ENCODE measurements at places on chromosomes 16 and 17.

- DNase-seq: no peak
Measured at GRCh38 chr17:49455272-49455861, 39.7 kb upstream of the NGFR start.

DNA sequence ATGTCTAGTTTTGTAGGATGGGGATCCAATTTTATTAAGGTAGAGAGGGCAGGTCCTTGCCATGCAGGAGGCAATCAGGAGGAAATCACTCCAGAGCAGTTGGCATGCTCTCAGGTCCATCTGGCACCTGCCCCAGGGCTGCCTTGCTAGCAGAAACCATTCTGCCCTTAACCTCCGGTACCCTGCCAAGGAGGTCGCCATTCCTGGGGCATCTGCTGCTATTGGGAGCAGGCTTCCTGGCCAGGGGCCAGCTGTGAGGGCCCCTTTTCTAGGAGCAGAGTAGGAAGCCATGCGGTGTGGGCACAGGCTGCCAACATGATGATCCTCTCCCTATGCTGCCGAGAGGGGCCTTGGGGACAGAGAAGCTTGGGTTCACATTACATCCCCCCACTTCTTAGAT is 47.6 kb upstream of the MGAT5B start:
- DNase-seq: no peak

GRCh38 chr16:57141822-57142631 is 43.8 kb downstream of the PSME3IP1 start:
- no peak for DNase-seq

DNA sequence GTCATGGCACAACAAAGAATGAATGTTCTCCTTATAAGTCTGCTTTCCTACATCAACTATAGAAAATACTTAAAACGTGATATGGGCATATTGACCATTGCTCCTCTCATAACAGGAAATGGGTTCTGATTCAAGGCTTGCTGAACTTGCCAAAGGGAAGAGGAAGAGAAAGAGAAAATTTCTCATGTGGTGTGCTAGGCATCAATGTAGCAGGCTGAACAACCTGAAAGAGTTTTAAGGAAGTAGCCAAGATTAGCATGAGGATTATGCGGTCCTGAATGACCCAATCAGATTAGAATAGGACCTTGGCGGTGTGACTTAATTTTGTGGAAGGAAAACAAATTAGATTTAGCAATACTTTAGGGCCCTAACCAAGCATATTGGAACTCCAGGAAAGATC is 617.7 kb upstream of the CDH11 start:
- no peak for DNase-seq

GRCh38 chr17:40181205-40181604 is 3.9 kb downstream of the RAPGEFL1 start:
- no peak for DNase-seq

GRCh38 chr17:70073310-70073709 is 1.7 kb upstream of the KCNJ16 start:
- DNase-seq: no peak

GRCh38 chr17:50632637-50633036 is 2.0 kb upstream of the ABCC3 start:
- DNase-seq: no peak

DNA sequence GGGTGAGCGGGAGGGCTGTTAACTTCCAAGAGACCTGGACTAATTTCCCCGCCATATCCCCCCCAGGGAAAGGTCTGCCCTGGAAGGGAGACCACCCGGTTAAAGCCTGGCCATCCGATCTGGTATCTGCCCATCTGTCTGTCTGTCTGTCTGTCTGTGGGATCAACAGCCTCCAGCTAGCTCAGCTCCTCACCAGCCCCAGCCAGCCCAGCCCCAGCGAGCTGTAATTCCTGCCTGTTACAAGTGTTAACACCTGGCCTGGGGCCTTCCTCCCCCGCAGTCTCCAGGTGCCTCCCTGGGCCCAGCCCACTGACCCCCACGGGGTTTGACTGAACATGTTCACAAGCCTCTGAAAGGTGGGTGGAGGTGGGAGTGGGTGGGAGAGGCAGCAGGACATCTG is 4.0 kb downstream of the WNT3 start:
- no peak for DNase-seq

DNA sequence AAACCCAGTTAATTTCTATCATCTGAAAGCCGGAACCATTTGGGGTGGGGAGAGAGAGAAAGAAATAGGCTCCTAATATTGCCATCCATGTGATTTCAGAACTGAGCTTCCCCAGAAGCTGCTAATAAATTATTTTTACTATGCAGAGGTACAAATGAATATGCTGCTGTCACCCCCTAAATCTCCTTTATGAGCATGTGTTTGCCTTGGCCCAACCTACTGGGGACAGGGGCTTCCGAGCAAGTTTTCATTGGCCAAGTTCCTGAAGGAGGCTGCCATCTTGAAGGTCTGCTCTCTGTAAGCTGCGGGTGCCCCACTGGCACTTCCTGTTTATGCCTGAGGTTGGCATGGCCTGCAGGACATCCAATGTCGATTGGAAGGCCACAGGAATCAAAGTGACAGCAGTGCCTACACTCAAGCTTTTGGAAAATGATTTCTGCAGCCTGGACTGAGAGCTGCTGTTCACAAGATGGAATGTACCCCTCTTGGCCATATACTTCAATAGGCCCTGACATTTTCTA is 194.7 kb downstream of the XYLT1 start:
- DNase-seq: no peak

DNA sequence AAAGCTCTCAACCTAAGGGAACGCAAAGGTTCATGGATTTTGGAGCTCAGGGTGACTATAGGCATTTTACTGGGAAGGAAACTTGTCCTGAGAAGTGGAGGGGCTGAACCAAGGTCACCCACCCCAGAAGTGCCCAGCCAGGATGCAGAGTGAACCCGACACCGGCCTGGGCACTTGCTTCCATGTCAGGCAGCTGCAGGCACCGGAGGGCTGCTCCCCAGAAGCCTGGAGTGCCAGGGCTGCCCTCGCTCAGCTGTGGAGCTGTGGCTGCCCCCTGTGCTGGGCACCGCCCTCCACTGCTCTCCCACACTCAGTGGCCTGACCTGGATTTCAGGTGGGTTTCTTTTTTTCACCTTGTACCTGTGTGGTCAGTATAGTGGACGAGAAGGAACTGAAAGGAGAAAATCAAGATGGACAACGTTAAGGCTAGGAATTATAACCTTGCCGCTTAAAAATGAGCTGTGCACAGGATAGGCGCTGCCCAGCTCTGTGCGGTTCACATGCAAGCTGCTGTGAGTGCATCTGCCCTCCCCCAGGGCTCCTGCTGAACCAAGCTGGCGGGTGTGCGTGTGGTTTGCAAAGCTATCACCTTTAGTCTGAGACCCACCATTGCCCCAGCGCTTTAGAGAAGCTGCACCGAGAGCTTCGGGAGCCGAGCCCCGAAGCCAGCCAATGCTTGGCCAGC is 2.2 kb downstream of the MAPK8IP3 start:
- no peak for DNase-seq

DNA sequence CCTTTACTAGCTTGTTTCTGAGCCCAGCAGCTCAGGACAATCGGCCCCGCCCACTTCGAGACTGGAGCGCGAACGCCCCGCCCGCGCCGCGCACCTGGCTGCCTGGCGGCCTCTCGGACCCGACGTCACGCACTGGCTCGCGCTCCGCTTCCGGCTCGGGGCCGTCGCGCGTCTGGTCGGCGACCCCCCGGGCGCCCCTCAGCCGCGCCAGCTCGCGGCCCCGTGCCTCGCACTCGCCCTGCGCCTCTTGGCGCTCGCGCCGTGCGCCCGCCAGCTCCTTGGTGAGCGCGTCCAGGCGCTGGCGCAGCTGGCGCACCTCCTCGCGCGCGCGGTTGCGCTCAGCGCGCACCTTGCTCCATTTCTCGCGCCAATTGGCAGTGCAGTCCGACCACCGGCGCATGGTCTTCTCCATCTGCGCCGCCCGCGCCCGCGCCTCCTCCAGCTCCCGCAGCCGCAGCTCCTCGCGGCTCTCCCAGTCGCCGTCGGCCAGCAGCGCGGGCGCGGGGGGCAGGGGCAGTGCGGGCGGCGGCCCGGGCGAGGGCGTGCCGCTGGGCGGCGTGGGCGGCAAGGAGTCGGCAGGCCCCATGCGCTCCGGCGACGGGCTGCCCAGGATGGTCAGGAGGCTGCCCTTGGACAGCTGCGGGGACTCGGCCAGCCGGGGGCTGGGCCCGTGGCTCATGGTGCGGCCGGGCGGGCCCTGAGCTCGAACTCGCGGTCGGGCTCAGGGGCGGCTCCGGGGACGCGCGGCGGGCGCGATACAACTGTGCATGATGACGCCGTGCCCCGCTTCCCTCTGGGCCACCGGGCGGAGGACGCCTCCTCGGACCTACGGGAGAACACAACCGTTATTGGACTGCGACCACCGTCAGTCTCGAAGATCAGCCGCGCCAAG is 7.6 kb downstream of the CCDC102A start:
- DNase-seq: no peak
